ENCODE measurements at places on chromosomes 1 and 21. TPM values are rescaled to one million over a fixed set of nuclear protein-coding genes. Genes with fewer than 3 reads are reported as not detected.

DNA sequence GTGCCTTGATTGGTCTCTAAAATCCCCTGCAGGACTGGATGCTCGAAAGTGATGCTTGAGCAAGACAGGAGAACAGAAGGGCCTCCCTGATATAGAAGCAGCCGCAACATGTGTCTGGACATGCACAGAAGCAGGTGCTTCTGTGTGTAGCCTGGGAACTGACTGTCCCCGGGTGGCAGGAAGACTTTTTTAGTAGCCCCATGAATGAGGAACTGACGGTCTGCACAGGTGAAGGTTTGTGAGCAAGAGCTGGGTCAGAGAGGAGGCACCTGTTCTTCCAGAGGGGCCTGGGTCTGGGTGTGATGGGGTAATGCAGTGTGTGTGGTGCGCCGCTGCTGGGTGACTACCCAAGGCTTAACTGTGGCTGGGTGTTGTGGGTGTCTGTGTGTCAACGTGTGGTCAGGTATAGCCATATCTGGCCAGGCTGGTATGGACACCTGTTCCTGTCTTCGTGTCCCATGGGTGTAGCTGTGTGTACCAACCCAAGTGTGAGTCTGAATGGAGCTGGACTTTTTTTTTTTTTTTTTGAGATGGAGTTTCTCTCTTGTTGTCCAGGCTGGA, 39.1 kb upstream of the FOXO6 start:
- no peak overlapping the region for H3K4me3 ChIP-seq
- DNase-seq: no peak
- H3K36me3 ChIP-seq: no peaks in the 10 kb centered on the region
- no peak overlapping the region for H3K27ac ChIP-seq
- peaks cover 24% of the 10 kb centered on the region for H3K4me1 ChIP-seq
- no peaks in the 10 kb centered on the region for H3K27me3 ChIP-seq

DNA sequence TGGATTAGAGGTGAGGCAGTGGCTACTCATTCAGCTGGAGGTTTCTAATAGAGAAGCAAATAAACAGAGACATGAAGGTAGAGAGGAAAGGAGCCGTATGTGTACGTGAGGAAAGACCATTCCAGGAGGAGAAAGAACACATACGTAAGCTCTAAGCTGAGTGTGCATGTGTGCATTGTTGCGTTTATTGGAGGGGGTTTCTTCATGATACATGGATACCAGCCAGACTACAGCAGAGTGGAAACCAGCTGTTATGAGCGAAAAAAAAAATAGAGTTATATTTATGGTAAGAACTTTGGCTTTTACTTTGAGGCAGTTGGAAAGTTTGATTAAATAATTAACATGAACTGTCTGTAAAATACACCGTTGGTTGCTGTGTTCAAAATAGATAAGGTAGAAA, 173.4 kb upstream of the RGS18 start:
- H3K27ac ChIP-seq: no peak overlapping the region
- H3K4me3 ChIP-seq: no peak overlapping the region
- H3K27me3 ChIP-seq: no peaks in the 10 kb centered on the region
- DNase-seq: no peak
- H3K4me1 ChIP-seq: no peaks in the 10 kb centered on the region
- no peaks in the 10 kb centered on the region for H3K36me3 ChIP-seq

- no peak for DNase-seq
- no peak overlapping the region for H3K4me3 ChIP-seq
- H3K4me1 ChIP-seq: no peaks in the 10 kb centered on the region
- no peaks in the 10 kb centered on the region for H3K36me3 ChIP-seq
These were observed 98.3 kb upstream of the ARHGEF16 start for GRCh38 chr1:3355894-3356826.

- no peaks in the 10 kb centered on the region for H3K4me1 ChIP-seq
- no peak overlapping the region for H3K4me3 ChIP-seq
- no peak overlapping the region for H3K27ac ChIP-seq
- DNase-seq: no peak
- H3K36me3 ChIP-seq: no peaks in the 10 kb centered on the region
These were observed 103.2 kb upstream of the VANGL1 start for GRCh38 chr1:115538579-115538978.

DNA sequence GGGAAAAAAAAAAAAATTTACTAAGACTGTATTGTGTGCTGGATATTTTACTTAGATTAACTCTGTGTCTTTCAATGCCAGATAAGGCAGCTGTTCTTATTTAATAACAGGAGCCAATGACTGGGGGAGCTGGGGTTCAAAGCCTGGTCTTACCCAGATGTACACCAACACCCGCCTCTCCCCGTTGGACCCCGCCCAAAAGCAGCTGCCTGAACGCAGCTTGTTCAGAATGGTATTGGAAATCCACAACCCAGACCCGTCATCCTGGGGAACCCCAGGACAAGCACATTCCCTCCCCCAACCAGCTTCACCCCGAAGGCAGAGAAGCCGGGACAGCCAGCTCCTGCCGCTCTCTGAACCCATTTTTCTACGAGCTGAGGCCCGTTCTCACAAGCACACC, 113.6 kb upstream of the TMPRSS2 start:
- H3K36me3 ChIP-seq: no peaks in the 10 kb centered on the region
- no peak overlapping the region for H3K27ac ChIP-seq
- DNase-seq: no peak
- H3K4me1 ChIP-seq: no peaks in the 10 kb centered on the region
- H3K27me3 ChIP-seq: no peaks in the 10 kb centered on the region
- H3K4me3 ChIP-seq: no peak overlapping the region

The HSD3B1 gene
- not detected for total RNA-seq

The RNU1-3 gene
- 1,745 TPM for total RNA-seq
